ENCODE measurements at places on chromosomes 5 and 9.

DNA sequence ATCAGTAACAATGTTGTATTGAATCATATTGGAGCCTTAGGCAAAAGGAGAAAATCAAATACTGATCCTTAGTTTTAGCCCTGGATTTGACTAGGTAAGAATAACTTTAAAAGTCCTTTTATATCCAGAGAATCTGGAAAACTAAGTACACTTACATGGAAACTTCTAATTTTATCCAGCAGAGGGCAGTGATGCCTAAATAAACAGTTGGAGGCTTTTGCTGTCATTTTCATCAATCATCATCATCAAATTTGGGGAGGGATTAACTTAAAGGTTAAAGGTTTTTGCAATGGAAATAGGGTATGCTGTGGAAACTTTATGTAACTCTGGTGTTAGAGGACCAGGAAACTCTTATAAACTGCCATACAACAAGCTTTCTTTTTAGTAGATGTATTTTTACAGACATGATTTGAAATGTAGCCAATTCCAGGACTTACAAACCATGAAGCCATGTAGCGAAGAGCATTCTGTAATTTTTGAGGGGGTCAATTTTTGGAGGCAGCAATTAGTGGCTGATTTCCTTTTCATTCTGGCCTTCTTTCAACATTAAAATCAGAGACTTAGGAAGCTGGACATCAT is 112.7 kb downstream of the OSTF1 start:
- no peak for DNase-seq

DNA sequence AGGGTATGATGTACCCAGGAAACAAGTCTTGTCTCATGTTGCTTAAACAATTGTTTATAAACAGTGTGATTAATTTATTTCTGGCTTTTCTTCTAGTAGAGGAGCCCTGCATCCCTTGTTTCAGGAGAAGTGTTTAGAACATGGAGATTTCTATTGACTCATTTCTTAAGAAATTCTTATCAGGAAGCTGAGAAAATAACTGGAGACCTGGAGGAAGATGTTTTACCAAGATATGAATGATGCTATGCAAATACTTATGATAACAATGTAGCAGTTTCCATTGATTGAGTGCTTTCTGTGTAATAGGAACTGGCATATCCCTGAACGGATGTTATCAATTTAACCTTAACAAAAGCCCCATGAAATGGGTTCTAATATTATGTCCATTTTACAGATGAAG is 108.6 kb downstream of the FBXO38 start:
- DNase-seq, result no peak

DNA sequence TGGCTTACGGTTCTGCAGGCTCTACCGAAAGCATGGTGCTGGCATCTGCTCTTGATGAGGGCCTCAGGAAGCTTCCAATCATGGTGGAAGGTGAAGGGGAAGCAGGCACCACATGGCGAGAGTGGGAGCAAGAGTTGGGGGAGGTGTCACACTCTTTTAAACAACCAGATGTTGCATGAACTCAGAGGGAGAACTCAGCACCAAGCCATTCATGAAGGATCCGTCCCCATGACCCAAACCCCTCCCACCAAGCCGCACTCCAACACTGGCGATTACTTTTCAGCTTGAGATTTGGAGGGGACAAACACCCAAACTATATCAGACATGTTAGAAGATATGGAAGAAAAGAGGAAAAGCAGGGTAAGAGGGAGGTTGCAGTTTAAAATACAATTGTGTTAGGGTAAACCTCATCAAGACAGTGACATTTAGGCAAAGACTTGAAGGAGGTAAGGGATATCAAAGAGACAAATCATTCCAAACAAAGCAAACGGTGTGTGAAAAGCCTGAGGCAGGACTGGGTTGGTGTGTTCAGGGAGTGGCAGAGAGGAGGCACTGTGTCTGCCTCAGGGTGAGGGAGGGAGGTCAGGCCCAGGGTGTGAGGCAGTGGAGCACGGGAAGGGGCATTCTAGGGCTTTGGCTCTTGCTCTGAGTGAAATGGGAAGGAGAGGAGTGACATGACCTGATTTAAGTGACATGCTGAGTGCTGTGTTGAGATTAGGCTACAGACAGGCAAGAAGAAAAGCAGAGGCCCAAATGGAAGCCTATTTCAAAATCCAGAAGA is 80.9 kb downstream of the SREK1 start:
- no peak for DNase-seq

DNA sequence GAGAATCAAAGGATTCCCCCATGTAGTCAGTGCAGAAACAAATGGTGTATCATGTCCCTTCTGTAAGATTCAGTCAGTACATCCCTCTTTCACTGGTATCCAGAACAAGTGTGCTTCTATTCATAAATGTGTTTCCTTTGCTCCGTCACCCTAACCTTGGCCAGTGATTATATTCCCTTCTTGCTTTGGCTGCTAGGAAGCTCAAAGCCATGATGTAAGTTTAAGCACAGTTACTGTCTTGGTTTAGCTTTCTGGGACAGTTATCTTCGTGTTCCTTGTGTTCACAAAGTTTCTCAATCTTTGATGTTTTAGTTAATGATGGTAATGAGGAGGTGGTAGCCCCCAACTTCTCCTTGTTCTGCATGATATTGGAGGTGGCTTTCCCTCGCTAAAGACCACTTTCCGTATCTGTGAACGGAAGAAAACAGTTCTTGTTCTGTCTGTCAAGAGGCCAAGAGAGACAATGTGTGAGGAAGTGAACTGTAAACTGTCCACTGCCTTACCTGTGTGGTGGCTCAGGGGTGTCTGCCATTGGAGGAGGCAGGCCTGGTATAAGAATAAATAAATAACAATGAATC is 2.2 kb upstream of the AMBP start:
- DNase-seq, result no peak

GRCh38 chr9:684054-684890 is 157.2 kb upstream of the DMRT1 start:
- DNase-seq, result no peak

GRCh38 chr5:169788168-169788567 is 151.1 kb downstream of the DOCK2 start:
- DNase-seq, result no peak

DNA sequence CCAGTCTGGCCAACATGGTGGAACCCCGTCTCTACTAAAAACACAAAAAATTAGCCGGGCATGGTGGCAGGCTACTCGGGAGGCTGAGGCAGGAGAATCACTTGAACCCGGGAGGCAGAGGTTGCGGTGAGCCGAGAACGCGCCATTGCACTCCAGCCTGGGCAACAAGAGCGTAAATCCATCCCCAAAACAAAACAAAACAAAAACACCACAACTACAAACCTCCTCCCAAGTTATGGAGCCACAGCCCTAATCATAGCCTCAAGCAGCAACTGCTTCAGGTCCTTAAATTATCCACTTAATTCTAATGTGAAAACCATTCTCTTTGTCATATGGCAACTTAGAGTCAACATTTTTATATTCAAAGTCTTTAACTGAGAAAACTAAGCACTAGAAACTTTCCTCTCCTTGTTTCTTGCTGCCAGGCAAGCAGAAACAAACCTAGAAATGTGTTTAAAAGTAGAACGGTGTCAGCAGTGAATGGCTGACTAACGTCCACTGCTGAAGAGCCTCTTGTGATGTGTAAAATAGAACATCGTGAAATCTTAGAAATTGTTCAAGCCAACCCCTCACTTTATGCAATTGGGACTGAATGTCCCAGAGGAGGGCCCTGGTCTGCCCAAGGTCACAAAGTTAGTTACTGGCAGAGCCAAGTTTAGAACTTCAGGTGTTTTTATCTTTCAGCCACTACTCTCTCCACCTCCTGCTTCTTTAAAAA is 5.7 kb downstream of the TMEM245 start:
- no peak for DNase-seq

- no peak for DNase-seq
Observed at GRCh38 chr9:135531096-135531495, 9.9 kb downstream of the LCN1 start.

DNA sequence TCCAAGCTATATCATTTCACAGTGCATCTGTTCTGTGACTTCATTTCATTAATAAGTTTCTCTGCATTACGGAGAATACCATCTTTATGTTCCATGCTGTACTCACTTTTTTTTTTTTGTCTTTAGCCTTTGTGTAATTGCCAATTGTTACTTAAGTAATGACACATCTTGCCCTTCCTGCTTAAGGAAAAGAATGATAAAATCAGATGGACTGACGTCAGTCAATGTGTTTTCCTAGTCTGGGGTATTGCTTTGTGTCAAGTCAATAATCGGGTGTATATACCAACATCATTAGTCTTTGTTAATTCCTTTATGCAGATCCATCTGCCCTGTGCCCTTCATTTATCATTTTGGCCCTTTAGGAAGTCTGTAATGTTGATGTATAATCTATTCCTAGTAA is 133.5 kb downstream of the CD180 start:
- DNase-seq, result no peak

- no peak for DNase-seq
Observed at GRCh38 chr5:83720836-83721537, at the start of gene HAPLN1. TSS of gene HAPLN1 (minus strand) at chr5:83720855. CDS start at chr5:83673523, 47,332 bp downstream.

DNA sequence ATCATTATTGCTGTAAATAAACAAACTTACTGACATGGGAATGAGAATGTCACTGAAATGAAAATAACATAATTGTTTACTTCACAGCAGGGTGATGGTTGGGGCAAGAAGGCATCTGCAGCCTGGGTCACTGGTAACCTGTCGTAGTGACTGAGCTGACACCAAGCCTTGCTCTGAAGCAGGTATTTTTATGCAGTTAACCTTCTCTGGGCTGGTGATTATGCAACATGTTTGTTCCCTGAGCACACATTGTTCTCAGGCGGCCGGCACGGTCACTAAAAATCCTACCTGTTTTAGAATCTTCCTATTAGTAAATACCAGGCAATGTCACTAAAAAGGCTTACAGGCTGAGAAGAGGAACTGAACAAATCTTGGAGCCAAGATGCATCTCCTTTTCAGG is 157.7 kb upstream of the NR3C1 start:
- no peak for DNase-seq

GRCh38 chr5:141338538-141339306 is at the start of gene PCDHGA2:
TSS of gene PCDHGA2 (plus strand) at chr5:141338760.
- no peak for DNase-seq

GRCh38 chr5:154363411-154363810 is 82.4 kb upstream of the SAP30L start:
- no peak for DNase-seq

DNA sequence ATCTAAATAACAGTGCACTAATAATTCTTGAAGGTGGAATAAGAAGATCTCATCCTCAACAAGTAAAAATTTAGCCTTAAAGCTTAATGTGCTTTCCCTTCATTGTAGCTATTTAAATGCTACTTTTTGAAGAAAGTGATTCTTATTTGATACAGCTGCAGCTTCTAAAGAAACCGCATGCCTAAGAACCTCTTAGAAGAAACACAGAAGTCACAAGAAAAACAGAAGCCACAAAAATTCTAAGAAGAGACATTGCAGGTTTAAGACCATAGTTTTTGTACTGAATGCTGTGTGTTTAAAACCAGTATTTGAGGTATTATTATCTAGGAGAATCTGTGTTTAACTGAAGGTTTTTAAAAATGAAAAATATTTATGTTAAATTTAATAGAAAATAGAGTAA is 68.3 kb downstream of the PPIP5K2 start:
- DNase-seq, result no peak

DNA sequence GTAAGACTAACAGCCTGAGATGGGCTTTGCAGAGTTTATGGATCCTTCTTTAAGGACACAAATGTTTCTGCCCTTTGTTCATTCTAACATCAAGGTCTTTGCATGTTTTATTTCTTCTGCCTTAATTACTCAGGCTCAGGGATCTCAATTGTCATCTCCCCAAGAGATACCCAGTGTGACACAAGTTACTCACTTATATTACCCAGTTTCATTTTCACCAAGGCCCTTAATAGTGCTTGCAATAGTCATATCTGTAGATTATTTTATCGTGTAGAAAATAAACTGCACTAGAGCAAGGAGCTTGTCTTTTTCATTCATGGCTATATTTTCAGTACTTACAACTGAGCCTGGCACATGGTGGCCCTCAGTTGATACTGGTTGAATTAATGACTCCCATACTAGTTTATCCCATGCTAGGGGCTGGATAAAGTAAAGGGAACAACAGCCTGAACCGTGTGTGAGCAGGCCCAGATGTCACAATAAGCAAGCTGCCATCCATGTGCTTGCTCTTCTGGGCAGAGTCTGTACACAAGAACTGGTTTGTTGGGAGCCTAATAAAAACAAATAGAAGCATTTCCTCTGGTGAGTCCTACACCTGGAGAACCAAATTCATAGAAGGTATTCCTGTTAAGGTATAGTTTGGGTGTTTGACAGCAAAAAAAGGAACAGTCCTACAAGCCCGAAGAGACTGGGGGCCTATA is 112.5 kb upstream of the CD180 start:
- DNase-seq, result no peak

DNA sequence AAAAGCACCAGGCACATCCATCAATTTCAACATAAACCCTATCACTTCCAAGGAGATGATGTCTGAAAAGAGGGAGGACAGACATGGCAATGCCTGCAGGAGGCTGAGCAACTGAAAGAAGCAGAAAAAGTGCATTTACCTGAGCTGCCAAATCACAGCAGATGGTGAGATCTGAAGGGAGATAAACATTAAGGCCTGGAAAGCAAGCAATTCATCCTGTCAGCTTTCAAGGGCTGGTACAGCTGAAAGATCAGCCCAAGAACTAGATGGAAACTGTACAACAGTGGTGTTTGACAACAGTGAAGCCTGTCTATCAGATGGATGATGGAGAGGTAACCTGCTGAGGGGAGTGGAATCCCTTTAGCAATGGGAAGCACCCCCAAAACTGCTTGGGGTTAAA is 433.2 kb upstream of the ZNF608 start:
- DNase-seq, result no peak

GRCh38 chr9:87381746-87382145 is 115.9 kb upstream of the DAPK1 start:
- DNase-seq, result no peak

GRCh38 chr5:111892949-111893348 is 136.0 kb upstream of the NREP start:
- no peak for DNase-seq

DNA sequence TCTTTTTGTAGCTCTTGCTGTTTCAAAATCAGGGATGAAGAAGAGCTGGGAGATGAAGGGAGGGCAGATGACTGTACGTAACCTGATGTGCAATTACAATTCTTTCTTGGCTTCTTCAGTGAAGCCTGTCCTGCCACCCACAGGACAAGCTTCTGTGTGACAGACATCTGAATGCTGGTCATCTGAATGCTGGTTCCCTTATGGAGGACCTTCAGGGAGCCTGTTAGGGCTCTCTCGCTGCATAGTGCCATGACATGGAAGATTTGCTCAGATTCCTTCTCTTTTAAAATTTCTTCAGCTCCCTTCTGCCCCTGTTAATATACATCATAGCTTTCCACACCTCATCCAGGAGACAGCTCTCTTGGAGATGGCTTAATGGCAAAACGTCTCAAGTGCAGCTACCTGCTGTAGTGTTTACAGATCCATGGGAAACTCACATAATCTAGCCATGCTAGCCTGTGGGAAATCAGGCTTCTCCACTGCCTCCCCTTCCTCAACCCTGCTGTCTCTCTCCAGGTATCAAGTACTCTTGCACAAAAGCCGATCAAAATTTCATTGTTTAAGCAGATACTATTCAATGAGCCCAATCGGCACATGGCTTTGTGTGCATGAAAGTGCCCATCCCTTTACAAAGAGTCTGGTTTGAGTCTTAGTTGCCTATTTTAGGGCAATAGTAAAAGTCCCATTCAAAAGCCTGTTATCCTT is 134.6 kb downstream of the RAB3C start:
- no peak for DNase-seq

GRCh38 chr5:171415115-171415730 is 4.2 kb upstream of the FGF18 start:
- DNase-seq, result no peak
